Activated effector memory CD4-positive, alpha-beta T cell treated with anti-CD3 and anti-CD28 coated beads, Interleukin-2, amount 50 U/mL, for 16 hours (primary cell): ENCODE measurements at places on chromosomes 7 and 10.
A peak's percentile ranks its signal among the peaks of the same experiment; 100 is the strongest.

DNA sequence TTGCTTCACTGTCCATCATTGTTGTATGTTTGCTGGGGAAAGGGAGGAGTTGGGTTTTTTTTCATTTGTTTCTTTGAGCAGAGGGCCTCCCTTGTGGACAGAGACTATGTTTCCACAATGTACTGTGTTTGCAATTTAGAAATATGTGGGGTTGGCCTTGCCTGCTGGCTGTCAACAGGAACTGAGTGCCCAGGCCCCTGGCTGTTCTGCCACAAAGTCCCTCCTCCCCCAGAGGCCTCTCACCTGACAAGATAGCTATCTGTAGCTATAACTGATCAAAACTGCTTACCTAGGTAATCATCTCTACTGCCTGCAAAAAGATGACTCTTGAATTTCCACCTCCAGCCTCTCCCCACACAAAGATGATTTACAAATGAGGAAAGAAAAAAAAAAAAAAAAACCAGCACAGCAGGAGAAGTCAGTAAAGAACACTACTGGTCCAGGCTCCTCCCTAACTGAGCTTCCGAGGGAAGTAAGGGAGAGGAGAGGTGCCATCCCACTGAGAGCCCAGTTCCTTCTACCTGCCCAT, 121.8 kb downstream of the SGMS1 start:
- no peak for DNase-seq

- DNase-seq = no peak
Measured at GRCh38 chr7:158325530-158326381, 261.9 kb downstream of the PTPRN2 start.

DNA sequence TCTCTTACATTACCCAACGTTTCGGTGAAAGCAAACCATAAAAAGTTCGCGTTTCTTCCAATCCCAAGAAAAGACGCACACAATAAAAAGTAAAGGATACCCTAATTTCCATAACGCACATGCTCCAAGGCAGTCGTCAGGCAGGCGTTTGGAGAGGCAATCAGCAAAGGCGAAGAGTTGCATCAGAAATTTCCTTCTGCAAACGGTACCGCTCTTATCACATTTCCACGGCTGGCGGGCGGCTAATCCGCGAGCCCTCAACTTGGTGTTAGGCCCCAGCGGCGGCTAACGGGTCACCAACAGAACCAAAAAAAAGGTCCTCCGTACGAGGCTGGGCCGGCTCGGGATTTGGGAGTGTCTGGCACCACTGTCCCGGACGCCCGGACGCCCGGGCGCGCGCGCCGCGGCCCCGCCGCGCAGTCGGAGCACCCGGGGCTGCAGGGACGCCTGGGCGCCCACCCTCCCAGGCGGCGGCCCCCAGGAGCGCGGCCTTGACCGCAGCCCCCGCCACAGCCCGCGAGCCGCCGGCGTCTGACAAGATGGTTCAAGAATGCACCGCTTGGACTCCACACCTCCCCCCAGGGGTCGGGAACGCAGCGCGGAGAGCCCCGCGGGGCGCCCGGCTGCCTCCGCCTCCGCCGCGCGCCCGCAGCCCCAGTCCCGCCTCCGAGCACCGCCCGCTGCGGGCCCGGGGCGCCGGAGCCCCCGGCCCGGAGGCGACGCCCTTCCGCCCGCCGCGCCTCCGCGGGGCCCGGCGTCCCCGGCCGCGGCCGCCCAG, 9.8 kb upstream of the GRB10 start:
- no peak for DNase-seq

- DNase-seq = no peak
Measured at GRCh38 chr7:106756884-106757283, 95.9 kb upstream of the CCDC71L start.

GRCh38 chr7:1754345-1754908, 84.3 kb downstream of the ELFN1 start:
- no peak for DNase-seq

- peak; percentile 90 for DNase-seq
Measured at GRCh38 chr7:2530071-2530987, 10.8 kb downstream of the LFNG start.

DNA sequence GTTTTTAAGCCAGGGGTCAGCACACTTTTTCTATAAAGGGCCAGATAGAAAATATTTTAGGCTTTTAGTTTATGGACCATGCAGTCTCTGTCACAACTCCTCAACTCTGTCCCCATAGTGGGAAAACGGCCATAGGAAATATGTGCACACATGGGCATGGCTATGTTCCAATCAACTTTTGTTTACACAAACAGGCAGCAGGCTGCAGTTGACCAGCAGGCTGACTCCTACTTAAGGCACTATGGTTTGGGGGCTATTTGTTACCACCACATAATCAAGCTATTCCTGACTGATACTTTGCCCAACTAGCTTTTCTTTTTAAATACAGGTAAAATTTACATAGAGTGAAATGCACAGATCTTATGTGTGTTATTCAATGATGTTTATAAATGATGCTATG, 362.4 kb downstream of the LRMDA start:
- no peak for DNase-seq

DNA sequence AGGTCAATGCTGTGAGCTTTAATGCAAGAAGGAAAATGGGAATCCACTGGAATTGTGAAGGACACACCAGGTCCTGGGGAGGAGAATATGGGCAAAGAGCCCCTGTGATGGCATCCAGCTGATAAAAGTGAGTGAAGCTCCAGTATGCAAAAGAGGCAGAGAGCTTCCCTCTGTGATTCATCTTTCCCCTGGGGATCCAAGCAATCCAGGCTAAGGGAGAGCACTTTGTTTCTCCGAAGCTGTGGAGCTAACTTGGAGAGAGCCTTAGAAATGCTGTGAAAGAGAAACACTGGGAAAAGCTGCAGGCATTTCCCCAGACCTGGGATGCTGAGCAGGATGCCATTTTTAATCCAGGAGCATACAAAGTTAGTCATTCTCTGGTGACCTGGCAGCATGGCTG, 489.5 kb downstream of the SH2D4B start:
- DNase-seq = no peak

DNA sequence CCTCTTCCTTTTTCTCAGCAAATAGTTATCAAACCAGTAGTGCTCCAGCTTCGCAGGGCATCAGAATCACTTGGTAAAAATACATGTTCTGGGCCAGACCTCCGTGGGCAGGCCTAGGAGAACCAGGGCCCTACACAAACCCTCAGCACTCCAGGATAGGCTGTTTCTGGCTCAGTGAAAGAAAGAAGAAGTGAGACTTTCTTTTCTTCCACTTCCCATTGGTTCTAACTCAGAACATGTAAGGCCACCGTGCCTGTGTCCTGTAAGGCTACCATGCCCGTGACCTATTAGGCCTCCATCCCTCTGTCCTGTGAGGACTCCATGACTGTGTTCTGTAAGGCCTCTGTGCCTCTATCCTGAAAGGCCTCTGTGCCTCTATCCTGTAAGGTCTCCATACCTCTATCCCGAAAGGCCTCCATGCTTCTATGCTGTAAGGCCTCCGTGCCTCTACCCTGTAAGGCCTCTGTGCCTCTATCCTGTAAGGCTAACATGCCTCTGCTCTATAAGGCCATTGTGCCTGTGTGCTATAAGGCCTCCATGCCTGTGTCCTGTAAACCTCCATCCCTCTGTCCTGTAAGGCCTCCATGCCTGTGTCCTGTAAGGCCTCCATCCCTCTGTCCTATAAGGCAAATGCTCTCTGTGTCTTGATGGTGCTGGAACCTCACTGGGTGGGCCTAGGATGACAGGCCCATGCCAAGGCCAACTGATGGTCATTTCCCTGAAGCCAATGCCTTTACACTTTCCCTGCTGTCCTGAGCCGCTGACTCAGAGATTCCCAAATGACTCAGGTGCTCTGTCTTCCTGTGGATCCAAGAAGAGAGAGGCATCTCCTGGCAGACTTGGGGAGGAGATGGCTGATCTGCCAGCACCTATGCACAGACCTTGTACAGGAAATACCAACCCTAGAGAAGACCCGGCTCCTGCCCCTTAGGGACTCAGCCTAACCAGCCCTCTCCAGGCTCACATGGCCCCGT, 96.6 kb upstream of the CACUL1 start:
- DNase-seq = no peak
